ENCODE measurements at places on chromosomes 11 and 22.
A peak's percentile ranks its signal among the peaks of the same experiment; 100 is the strongest.

DNA sequence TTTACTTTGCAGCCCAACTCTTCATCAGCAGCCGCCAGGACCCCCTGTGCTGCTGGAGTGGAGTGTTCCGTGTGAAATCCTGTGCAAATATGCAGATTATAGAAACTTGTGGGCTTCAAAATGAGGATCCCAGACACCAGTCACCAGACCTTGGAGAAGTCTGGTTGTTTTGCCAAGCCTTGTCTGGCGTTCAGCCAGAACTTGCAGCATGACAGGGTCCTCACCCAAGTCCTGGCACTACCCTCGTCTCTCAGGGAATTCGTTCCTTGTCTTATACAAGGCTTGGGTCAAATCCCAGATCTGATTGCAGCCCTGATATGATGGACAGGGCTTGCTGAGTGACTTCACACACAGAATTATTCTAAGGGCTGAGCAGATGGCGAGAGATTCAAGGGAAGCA is 18.9 kb downstream of the SHISAL1 start:
- no peak for DNase-seq

GRCh38 chr22:48712558-48713271 is 1115.0 kb downstream of the BRD1 start:
- no peak for DNase-seq

GRCh38 chr11:96332126-96332771 is 10.7 kb downstream of the MAML2 start:
- DNase-seq, result no peak

- peak; percentile 41 for DNase-seq
Measured at GRCh38 chr11:9004183-9004926, 554 bp upstream of the NRIP3 start.

DNA sequence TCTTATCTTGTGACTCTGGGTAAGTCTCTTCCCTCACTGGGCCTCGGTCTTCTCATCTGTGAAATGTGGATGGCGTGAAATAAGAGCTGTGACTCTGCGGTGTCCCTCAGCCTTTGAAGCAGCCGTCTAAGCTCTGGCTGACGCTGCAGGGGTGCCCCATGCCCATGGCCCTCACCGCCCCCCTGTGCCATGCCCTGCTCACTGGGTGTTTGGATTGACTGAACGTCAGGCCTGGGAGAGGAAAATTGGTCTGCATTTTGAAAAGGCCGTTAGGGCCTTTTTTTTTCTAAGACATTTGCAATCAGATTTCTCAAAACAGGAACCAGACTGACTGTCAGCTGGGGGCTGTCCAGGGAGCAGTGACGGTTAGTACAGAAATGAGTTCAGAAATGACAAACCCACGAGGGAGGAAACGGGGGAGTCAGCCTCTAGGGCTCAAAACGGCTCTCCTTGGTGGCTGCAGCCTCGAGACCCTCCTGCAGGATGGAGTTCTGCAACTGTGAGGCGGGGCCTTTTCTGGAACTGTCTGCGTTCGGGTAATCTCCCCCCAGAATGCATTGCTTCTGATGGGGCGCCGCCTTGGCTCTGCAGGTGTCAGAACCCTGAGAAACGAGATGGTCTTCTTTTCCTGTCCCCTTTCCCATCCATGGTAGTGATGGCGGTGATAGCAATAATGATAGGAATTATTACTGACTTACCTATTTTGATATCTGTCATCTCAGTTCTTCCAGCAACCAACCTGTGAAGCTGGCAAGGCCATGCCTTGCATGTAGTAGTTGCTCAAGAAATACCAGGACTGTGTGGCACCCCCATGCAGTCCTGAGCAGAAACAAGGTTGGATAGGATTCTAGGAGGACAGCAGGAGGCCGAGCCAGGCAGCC is 2.0 kb downstream of the GRK2 start:
- DNase-seq, result no peak

GRCh38 chr11:33829430-33830141 is 55.3 kb upstream of the FBXO3 start:
- DNase-seq, result peak; percentile 80

GRCh38 chr11:8631395-8632118 is 37.5 kb upstream of the STK33 start:
- no peak for DNase-seq

DNA sequence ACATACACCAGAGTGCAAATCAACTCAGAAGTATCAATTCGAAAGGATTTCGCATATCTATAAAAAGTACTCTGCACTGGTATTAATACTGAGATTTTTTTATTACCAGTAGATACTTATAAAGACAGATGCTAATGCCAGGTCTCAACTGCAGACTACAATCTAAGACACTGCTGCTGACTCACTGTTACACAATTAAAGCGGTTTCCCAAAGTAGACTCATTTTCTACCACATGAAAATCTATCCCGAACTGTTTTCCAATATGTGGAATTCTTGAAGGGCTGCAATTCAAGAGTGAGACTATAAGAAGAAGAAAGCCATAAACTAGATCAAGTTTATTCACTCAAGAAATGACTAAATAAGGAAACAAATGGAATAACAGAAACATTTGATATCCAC is 57.2 kb upstream of the ARHGAP32 start:
- no peak for DNase-seq

DNA sequence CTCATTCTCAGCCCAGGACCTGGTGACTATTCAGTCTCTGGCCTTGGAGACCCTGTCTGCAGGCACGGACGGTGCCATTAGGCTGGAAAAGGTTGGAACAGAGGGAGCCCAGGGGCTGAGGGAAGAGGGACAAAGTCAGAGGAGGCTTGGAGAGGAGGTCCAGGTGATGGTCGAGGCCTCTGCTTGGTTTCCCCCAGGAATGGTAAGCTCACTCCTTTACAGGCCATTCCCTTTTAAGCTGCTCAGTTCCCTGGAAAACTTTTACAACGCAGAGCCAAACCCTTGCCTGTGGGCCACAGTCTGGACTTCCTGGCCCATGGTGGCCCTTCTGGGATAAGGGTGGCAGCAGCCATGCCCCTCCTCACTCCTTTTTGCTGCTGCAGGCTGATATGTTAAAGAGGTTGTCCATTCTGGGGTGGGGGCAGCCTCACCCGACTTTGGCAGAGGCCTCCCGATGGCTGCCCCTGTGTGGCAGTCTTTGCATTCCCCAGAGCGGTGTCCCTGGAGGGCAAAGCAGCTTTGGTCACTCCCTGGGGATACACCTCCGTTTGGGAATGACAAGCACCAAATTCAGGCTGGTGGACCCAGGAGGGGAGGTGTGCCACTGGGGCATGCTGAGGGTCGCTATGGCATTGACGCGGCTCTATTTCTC is 34.0 kb upstream of the RFPL3 start:
- DNase-seq, result no peak

DNA sequence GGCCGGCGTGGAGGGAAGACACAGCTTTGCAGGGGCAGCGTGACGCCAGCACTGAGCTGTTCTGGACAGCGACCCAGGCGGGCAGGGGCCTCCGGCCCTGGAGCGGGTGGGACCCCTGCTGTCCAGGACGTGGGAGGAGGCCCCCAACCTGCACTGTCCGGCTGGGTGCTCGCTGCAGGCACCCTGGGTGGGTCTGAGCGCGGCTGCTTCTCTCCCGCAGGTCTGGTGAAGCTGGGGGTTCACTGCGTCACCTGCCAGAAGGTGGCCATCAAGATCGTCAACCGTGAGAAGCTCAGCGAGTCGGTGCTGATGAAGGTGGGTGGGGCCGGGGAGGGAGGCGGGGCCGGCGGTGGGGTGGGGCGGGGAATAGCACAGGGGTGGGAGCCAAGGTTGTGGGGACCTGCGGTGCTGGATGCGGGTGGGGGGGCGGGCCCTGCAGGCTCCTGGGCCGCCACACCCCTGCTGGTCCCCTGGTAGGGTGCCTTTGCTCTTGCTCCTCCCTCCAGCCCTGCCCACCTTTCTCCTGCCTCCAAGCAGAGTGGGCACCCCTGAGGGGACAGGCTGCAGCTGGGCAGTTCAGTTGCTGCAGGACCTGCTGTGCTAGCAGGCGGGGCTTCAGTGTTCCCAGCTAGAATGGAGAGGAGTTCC is 46.2 kb downstream of the BRSK2 start:
- no peak for DNase-seq

DNA sequence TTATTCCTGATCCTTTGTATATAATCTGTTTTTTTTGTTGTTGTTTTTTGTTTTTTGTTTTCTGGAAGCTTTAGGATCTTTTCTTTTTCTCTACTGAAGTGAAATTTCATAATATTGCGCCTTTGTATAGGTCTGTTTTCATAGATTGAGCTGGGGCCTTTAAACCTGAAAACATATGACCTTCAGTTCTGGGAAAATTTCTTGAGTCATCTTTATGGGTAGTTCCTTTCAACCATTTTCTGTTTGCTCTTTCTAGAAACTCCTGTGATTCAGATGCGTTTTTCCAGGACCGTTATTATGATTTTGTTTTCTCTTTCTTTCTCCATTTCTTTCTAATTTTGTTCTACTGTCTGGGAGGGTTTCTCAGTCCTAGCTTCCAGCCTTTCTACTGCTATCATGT is 43.7 kb downstream of the BSX start:
- DNase-seq, result no peak
